ENCODE measurements at places on chromosomes 1 and 21.

DNA sequence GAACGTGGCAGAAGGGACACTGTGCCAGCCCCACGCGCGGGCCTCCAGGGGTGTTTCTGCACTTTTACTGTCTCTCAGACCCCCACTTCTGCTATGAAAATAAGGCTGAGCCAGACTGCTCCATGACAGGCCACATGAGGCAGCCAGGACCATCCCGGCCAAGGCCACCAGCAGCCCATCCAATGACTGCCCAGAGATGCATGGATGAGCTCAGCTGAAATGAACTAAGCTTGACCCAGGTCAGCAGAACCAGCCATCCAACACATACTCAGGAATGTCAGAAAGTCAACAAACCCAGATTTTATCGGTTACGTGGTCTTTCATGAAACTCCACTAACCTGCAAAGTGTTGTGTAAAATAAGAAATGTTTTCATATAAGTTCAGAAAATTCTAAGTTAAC, 51.2 kb downstream of the CCDC185 start:
- no peak for DNase-seq

GRCh38 chr1:94713472-94714141, 106.5 kb upstream of the SLC44A3 start:
- DNase-seq: no peak

DNA sequence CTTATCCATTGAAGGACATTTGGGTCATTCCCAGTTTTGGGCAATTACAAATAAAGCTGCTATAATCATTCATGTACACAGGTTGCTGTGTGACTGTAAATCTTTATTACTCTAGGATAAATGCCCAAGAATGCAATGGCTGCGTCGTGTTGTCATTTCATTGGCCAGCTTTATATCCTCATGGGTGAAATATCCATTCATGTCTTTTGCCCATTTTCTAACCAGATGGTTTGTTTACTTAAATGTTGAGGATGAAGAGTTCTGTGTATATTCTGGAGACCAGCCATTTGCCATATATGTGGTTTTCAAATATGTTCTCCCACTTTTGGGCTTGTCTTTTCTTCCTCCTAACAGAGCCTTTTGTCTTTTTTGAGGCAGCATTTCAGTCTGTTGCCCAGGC, 25.3 kb downstream of the TRIM11 start:
- no peak for DNase-seq

DNA sequence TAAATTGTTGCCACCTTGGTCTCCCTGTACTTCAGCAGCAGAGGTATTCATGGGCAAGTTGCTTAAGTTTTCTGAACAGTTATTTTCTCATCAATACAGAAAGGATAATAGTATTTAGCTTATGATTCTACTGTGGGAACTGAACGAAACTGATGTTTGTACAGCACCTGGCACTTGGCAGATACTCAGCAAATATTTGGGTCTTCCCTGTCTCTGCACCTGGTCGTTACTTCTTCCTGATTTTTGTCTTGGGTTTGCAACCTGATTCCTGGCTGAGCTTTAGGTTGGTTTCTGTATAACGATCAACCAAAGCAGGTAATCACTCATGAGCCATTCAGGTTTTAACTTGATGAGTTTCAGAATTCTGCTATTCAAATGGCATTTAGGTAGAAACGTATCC, 490.6 kb downstream of the KIF26B start:
- no peak for DNase-seq

DNA sequence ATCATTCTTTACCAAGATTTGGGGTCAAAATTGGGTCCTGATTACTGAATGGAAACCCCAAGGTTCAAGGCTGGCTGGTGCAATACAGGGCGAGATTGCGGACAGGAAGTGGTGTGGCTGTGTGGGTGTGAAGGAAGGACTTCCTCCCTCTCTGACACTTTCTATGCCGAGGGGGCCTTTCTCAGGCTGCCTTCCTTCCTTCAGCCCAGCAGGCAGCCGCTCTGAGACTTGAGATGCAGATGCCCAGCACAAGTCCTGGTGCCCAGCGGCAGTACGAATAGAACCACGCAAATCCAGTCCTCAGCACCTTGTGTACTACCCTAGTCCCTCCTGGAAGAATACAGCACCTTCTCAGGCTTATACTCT, 16.3 kb downstream of the BATF3 start:
- DNase-seq: no peak
